ENCODE measurements at places on chromosomes 13 and 19. TPM values are rescaled to one million over a fixed set of nuclear protein-coding genes. Genes with fewer than 3 reads are reported as not detected.

DNA sequence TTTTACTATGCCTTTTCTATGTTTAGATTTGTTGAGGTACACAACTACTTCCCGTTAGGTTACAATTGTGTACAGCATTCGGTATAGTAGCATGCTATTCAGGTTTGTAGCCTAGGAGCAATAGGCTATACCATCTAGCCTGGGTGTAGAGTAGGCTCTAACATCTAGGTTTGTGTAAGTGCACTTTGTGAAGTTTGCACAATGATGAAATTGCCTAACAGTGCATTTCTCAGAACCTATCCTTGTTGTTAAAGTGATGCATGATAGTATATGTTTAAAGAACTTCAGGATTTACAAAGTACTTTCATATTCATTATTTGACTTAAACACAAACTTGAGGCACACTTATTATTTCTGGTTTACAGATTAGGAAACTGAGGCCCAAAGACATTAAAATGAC lies 11.5 kb upstream of the SERPINE3 start:
- no peak for DNase-seq

- DNase-seq: no peak
Observed at GRCh38 chr13:75934889-75935288, 298.8 kb downstream of the LMO7 start.

- DNase-seq: no peak
Observed at GRCh38 chr13:80116107-80116506, 224.8 kb downstream of the SPRY2 start.

The ELSPBP1 gene
- total RNA-seq: not detected

DNA sequence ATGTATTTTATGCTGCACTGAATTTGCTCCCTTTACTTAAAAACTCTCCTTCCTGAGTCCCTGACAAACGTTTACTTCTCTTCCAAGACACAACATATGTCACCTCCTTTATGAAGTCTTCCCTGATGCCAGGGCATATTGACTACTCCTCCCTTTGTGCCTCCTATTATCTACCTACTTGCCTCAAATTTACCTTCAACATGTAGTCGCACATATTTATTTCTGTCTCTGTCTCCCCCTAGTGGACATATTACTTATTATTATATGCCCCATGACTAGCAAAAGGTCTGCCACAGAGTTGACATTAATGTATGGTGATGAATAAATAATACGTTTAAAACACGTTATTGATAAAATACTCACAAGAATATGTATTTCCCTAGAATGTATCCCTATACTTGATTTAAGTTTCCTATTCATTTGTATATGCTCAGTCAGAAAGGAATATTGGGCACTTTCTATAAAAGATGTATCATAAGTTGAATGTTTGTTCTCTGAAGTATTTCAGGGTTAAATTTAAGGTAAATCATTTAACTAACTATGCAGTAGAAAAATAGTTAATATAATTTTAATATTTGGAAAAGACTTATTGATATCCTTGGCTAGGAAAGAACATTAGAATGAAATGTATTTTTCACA lies 250.3 kb upstream of the ATXN8OS start:
- no peak for DNase-seq

GRCh38 chr13:80235967-80236302 lies 105.0 kb downstream of the SPRY2 start:
- DNase-seq: no peak

DNA sequence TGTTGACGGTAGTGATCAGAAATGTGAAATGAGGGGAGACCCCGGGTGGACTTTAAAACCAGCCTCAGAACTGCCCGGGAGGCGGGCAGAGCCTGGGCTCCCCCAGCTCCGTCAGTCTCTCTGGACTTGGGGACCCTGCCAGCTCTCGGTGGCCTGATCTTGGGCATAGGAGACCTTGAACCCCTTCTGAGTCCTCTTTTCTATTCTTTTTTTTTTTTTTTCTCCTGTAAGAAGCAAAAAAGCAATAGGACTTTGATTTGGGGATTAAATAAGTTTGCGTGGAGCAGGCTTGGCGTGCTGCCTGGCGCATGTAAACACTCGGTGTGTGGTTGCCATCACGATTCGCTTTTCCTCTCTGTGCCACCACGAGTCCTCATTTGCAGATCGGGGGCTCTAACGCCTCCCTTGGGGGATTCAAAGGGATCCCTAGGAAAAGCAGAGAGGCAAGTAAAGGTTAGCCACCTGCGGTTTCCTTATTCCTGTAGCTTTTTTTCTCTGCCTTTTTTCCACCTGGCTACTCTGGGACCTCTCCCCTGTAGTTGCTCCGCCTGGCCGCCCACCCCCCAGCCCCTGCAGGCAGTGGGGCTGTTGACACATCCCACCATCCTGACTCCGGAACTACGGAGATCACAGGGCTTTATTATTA lies 1.3 kb downstream of the SAFB start:
- DNase-seq: peak; percentile 29

DNA sequence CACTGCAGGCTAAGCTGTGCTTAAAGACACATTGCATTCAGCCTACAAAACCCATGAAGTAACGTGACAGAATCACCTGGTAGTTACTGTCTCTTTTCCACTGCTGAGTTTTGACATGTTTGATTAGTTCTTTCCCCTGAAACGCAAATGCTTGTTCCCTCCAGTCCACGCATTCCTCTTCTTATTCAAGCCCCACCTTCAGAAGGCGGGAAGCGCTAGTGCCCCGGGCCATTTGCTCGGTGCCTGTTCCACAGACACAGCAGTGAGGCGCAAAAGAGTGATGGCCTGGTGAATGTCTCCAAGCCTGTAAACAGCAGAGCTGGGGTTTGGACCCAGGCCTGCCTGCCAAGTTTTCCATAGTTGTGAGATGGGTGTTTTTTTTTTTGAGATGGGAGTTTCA lies 10.9 kb downstream of the ACP4 start:
- no peak for DNase-seq

The TMEM145 gene
- total RNA-seq: not detected

DNA sequence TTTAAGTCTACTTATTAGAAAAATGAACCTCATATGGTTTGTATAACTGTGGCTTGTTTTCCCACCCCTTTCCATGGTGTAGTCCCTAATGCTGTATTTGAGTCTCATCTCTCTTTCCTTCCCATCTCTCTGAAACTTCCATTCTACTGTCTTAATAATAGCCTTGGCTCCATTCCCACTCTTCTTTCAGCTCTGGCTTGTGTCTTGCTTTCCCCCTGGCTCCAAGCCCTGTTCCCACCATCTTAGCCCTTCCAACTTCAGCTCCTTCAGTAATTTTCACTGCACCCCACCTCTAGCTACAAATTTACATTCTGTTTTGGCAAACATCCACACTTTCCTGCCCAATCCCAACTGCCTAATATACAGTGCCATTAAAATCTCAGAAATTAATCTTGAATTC lies 137.5 kb downstream of the SLITRK6 start:
- DNase-seq: no peak

GRCh38 chr13:59094181-59094580 lies 1069.5 kb downstream of the DIAPH3 start:
- no peak for DNase-seq
